ENCODE measurements at places on chromosomes 6 and 20.
A peak's percentile ranks its signal among the peaks of the same experiment; 100 is the strongest.

DNA sequence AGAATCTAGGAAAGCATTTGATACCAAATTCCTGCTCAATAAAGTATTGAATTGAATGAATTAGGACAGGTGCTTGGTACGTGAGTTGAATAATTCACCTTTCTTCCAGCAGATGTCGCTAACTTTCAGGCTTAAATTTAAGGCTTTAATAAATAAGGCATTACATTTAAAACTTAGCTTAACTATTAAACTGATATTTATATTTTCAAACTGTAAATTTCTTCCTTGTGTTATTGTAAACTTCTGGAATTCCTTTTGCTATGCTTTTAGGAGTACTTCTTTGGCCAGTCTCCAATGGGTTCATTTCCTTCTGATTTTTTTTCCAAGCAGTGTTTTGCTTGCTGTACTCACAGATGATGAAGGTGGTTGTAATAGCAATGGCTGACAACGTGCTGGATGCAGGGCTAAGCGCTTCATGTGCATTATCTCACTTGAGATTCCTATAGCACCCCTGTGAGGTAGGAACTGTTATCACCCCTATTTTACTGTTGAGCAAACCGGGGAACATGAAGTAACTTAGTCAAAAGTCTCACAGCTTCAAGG lies 71.3 kb upstream of the SLC2A12 start:
- DNase-seq: peak; percentile 77

GRCh38 chr20:57601211-57601570 lies 19.0 kb downstream of the ZBP1 start:
- DNase-seq: no peak

DNA sequence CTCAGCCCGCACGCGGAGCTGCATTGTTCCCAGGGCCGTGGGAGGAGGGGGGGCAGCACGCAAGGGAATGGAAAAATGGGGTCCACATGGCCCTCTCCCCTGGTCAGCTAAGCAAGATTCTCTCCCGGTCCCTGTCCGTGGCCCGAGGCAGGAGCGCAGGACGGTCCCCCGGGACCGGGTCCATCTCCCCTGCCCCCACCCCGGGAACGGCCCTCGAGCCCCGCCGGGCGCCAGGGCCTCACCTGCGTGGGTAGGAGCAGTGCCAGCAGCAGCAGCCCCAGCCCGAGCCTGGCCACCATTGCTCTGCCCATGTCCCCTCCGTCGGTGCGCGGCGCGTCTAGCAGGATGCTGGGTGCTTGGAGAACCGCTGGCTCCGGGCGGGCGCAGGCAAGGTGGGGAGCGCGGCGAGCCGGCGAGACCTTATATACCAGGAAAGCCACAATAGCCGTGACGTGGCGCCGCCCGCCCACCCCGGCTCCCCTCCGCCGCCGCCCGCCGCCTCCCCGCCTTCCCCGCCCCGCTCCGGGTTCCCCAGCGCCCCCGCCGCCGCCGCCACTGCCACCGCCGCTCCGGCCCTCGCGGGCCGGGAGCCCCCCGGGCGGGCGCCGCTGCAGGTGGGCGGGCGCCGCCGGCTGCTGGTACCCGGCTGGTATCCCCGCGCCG lies at the start of gene CD24:
TSS of gene CD24 (minus strand) at position 394 of the 663 bp plus-strand sequence. CDS start at position 311, 83 bp downstream.
- no peak for DNase-seq

GRCh38 chr6:147759093-147759492 lies 250.6 kb downstream of the SAMD5 start:
- no peak for DNase-seq

DNA sequence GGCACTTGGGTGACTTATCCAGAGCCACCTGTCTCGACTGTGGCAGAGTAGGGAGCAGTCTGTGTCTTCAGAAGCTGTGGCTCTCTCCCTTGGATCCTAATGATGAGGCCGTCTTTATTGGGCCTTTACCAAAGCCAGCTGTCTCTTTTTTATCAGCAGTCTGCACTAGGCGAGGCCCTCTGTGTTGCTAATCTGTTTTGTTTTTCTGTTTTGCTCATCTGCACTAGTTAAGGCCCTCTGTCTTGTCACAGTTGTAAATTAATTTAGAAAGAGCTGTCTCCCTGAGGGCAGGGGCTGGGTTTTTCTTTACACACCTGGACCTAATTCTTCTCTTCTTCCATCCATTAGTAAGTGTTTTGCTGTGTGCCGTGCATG lies 45.0 kb downstream of the CDS2 start:
- peak; percentile 67 for DNase-seq

Data from hematopoietic multipotent progenitor cell treated with erythropoietin and hydrocortisone succinate and interleukin-3 and kit ligand, for 4 days (in vitro differentiated cells).